ENCODE measurements at places on chromosomes 16 and 17.

DNA sequence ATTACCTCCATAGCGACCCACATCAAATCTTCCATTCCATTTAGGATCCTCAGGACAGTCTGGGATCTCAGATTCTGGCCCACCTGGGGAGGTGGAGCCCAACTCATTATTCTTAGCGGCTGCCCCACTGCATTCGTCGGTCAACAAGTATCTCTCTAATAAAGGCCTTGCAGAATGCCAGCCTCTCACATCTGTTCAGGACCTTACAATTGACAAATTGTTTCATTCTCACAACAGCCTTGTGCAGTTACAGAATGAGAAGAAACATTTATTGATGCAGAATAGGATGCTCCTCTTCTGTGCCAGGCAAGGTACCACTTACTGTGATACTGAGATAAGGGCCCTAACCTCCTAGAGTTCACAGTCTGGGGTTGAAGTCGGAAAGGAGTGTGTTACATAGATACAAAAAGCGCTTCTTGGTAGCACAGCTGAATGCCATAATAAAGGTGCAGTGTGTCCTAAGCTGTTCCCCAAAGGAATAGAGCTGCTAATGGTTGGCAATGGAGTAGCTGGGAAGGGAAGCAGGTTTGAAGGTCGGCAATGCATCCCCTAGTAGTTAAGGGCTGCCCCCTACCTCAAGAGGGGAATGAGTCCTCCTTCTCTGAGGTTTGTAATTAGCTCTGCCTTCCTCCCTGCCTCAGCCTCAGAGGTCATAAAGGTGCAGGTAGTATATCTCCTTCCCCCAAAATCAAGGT, 2.3 kb upstream of the MPP2 start:
- DNase-seq, result no peak

DNA sequence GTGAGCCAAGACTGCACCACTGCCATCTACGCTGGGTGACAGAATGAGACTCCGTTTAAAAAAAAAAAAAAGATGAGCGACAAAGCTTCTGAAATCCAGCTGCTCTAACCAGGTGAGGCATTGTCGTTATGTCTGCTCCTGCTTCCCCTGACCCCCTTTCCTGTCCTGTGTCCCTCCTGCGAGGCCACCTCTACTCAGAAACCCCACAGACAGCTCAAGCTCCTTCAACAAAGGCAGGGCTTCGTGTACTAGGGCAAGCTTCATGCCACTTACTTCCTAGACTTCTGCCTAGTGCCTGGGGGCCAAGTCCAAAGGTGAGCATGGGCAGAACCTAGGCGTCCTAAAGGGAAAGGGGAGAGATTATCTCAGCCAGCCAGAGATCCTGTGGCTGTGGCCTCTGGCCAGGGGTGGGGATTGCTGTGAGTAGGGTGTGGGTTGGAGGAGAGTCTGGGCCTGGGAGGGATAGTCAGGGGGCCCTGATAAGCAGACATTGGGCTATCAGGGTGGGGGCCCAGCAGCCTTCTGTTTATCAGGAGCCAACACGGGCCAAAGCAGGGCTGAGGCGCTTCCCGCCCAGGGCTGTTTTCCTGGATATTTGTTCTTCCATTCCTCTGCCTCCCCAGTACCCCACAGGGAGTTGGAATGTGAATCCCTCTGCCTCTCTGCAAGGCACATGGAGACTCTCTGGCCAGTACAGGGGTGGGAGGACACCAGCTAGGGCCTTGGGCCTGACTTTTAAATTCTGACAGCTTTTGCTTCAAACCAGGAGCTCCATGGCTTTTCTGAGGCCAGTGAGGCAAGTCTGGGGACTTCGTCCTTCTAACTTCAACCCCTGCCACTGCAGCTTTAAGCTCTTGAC, 10.4 kb downstream of the ERAL1 start:
- DNase-seq, result no peak

- no peak for DNase-seq
Measured at GRCh38 chr16:4515611-4516233, 22.9 kb downstream of the CDIP1 start.

DNA sequence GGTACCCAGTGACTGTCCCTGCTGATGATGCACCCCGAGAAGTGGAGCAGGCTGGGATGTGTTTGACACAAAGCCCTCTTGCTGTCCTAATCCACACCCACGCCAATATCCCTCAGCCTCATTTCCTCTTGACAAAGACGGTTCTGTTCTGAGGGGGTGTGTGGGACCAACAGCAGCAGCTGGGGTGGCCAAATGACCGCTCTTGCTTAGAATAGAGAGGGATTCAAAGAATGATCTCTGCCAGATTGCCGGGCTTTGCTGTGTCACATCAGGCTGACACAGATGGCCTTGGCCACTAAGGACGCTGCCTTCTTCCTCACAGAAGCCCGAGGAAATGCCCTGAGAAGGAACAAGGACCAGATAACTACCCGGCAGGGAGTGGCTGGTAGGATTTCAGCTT, 250.7 kb downstream of the NTN1 start:
- no peak for DNase-seq

DNA sequence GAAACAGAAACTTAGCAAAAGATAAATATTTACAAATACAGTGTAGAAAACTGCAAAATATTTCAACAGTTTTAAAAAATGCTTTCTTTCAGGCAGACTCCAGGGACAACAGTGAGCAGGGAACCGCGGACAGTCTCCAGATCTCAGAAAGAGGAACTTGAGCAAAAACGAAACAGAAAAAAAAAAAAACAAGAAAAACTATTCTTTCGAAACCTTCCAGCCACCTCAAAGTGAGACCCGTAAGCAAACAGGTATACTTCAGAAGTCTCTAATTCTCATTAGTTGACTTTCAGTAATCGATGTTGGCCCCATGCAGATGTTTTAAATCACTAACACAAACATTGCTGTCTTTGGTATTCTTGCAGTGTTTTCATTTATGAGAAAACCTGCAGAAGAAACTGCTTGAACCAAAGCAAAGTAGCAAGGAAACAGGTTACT, 15.7 kb upstream of the CCL1 start:
- no peak for DNase-seq

- no peak for DNase-seq
Measured at GRCh38 chr17:5715478-5715877, 131.2 kb upstream of the NLRP1 start.
